Esophagus squamous epithelium (tissue), 5 donors: ENCODE measurements at places on chromosomes 5 and 9.

GRCh38 chr9:12790883-12791282, 16.1 kb downstream of the LURAP1L start:
- DNase-seq, result no peak

GRCh38 chr9:134868751-134869553, 11.7 kb upstream of the FCN2 start:
- DNase-seq, result no peak

DNA sequence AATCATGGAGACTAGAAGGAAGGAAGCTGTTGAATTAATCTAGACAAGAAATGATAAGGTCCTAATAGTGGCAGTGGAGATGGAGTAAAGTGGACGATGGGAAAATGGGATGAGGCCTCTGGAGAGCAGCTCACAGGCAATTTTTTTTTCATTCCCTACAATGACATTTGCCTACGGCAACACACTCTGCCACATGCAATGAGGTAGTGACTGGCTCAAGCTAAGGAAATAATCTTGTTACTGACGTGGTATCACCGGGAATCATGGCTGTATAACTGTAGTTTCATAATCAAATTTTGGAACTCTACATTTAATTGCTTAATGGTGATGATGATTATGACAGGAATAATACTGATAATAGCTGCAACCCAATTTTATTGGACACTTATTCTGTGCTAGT, 12.1 kb upstream of the MOB3B start:
- DNase-seq, result no peak

DNA sequence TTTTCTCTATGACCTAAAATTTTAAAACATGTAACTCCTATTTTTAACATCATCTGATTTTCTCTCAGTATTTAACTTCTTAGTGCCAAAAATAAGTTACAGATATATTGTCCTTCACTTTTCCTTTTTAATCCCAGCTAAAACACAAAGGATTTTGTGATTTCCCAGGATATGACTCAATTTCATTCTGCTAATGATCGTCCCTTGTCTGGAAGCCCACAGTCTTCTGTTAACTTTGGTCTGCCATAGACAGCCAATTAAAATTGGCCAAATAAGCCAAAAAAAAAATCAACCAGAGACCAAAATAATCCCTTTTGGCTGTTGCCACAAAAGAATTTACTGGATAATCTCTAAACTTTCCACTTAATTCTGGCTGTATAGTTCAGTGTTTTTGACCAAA, 124.5 kb upstream of the FST start:
- no peak for DNase-seq

DNA sequence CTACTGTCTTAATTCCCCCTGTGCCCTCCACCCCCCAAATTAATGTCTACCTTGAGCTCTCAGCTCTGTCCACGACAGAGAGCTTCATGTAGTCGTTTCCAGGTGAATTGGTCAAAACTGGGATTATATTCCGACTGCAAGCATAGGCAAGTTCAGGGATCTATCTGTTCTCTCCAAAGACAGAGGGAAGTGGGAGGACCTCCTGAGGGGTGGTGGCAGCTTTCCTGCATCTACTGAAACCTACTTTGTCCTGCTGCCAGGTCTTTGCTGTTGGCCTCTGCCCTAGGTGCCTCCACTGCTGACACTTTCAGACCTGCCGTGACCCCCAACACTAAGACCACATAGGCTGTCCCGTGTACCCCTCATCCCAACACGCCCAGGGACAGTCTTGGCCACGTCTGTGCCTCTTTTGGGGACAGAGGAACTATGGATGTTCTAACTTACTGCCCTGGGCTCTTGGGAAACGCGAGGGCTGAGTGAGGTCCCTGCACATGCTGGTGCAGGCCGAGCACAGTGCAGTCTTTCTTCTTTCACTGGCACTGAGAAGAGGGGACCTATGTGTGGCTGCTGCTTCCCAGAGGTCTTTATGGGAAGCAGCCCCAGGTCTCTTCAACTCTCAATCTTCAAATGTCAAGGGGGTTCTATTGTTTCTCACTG, 125.6 kb downstream of the NTRK2 start:
- DNase-seq, result no peak

GRCh38 chr9:71824257-71824656, 55.9 kb upstream of the CEMIP2 start:
- DNase-seq, result no peak

- DNase-seq, result no peak
Observed at GRCh38 chr5:74113927-74114326, 487.9 kb downstream of the ARHGEF28 start.

- DNase-seq, result no peak
Observed at GRCh38 chr5:72693546-72694205, 122.8 kb upstream of the TNPO1 start.

GRCh38 chr9:19156026-19156474, 28.8 kb upstream of the PLIN2 start:
- no peak for DNase-seq

- no peak for DNase-seq
Observed at GRCh38 chr9:109117856-109118807, 1.6 kb downstream of the TMEM245 start.

DNA sequence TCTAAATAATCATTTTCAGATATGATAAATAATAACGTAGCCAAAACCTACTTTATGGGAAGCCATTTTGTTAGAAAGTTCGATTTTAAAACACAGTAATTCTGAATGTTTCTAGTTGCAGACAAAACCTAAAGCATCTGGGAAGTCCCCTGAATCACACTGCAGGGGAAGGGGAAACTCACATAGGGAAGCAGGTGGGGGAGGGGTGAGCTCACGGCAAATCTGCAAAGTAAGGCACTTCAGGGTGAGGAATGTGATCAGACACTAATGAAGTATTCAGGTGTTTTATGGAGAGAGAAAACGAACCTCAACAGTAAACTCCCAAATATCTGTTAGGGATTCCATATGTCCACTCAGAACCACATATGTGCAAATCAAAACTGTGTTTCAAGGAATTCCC, 70.7 kb downstream of the EPB41L4A start:
- no peak for DNase-seq

DNA sequence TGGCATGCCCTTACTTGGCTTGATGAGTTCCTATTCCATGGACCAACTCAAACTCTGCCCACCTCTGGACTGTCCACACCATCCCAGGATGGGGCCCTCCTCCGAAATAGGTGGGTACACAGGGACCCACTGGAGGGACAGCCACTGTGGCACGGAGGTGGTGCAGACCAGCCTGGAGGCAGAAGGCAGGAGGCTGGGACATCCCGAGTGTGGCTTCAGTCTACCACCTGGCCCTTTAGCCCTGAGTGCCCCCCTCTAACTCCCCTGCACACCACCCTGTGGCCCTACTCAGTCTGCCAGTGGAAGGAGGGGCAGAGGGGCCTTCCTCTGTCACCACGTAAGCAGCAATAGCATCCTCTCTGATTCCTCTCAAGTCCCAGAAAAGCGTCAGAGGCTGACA, 3.7 kb downstream of the IL3 start:
- DNase-seq, result no peak

- no peak for DNase-seq
Observed at GRCh38 chr5:174491761-174492350, 232.5 kb upstream of the MSX2 start.

DNA sequence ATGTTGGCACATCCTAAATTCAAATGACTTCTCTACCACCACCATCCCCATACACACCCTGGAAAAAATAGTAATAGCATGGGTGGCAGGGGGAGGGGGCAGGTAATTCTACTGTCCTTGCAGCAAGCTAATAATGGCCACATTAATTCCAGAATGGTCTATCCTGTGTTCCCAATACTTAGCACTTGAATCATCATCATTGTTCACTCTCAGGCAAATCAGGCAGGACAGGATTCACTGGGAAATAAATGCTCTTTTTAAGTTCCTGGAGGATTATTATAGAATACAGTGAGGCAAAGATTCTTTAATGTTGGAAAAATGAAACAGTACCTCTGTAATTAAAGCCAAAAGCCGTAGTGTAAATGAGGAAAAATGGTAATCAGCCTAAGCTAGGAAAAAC, 254.5 kb downstream of the ARRDC3 start:
- no peak for DNase-seq

GRCh38 chr5:159616952-159617351, 286.7 kb upstream of the IL12B start:
- no peak for DNase-seq

- DNase-seq, result no peak
Observed at GRCh38 chr9:22718653-22719052, 272.0 kb downstream of the DMRTA1 start.

DNA sequence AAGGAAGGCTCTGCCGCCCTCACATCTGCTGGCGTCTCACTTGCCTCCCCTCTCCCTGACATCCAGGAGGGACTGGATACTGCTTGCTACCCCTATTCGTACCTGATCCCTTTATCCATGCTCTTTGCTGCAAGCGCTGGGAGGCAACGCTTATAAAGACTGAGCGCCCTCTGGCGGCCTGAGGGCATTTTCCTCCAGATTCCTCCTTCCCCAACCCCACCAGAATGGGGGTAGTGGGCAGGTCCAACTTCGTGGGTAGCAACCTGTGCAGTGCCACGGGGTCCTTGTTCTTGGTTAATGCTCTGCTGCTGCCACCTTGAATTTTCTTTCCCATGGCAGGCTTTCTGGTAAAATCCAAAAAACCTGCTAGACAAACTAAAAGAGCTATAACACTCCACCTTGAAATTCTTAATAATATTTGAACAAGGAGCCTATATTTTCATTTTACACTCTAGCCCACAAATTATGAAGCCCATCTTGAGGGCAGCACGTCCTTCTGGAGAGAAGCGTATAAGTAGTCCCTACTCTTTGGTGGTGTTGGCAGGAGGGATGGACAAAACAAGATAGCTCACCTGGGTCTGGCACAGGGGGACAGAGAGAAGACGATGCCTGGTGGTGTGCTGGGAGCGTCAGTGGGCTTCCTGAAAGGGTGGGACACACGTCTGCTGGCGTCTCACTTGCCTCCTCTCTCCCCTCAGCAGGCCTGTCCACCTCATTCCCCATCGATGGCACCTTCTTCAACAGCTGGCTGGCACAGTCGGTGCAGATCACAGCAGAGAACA, 52.5 kb downstream of the JADE2 start:
- DNase-seq, result no peak

GRCh38 chr5:65774346-65774745, 52.3 kb downstream of the NLN start:
- no peak for DNase-seq

GRCh38 chr9:37676411-37676830, 25.7 kb downstream of the FRMPD1 start:
- no peak for DNase-seq

DNA sequence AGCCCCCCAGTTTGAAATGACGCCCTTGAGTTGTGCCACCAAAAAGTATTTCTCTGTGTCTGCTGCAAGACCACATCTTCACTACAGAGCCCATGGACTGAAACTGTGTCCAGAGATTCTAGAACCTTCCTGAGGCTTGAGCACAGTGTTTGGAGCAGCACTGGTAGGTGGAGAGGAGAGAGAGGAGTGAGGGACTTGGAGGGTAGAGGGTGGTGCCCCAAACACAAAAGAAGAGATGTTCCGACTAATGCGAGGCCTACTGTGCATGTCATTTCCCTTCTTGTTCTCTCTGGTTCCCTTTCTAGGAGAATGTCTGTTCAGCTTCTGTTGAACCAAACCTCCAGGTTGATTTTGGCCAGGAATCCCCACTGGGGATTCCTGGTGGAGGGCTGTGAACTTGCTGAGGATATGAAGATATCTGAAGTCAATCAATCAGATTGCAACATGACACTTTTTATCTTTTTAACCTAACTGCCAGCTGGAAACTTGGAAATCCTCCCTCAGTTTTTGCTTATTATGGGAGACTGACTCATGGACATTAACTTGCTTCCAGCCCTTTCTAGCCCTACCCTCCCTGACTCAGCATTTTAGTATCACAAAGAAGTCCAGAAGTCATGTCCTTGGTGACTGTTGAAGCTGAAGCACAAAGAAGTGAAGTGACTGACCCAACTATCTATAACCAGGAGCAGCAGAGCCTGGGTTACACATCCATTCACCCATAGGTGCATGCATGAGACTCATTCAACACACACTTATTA, 154.5 kb downstream of the NR3C1 start:
- DNase-seq, result no peak

- DNase-seq, result no peak
Observed at GRCh38 chr5:28685794-28686193, 1647.4 kb upstream of the CDH9 start.
